ENCODE measurements at places on chromosomes 6 and 20. TPM values are rescaled to one million over a fixed set of nuclear protein-coding genes. Genes with fewer than 3 reads are reported as not detected.

The MUCL3 gene
- total RNA-seq, result not detected

The HLA-DQA2 gene
- not detected for total RNA-seq

DNA sequence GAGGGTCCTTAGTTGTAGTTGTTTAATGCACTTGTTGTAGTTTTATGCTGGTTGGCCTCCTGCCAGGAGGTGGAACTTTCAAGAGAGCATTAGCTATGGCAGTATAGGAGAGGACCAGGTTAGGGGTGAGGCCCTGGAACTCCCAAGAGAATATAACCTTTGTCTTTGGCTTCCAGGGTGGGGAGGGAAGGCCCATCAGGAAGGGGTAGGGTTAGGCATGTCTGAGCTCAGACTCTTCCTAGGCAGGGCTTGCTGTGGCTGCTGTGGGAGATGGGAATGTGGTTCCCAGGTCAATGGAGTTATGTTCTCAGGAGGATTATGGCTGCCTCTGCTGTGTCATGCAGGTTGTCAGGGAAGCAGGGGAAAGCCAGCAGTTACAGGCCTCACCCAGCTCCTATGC, 20.0 kb upstream of the GABRR1 start:
- H3K27ac ChIP-seq, result no peak overlapping the region
- no peaks in the 10 kb centered on the region for H3K27me3 ChIP-seq
- no peak overlapping the region for H3K4me3 ChIP-seq
- H3K4me1 ChIP-seq, result peaks cover 17% of the 10 kb centered on the region
- H3K36me3 ChIP-seq, result no peaks in the 10 kb centered on the region

DNA sequence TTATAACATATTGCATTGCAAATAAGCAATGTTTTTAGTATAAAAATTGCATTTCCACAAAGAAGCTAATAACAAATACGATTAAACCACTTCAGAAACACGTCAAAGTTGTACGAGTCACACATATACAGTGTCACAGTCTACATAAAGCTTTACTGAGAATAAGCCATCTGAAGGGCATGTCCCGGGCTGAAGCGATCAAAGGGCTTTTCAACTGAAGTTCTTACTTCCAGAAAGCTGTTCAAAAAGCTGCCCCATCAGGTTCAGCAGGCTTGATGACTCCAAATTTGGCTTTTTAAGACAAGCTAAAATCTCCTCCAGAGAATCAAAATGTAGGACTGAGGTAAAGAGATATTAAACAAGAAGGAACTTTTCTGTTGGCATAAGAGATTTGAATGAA, 37.5 kb upstream of the HAO1 start:
- no peaks in the 10 kb centered on the region for H3K36me3 ChIP-seq
- H3K27ac ChIP-seq, result no peak overlapping the region
- no peak for DNase-seq

- DNase-seq, result no peak
- H3K4me1 ChIP-seq, result peaks cover 11% of the 10 kb centered on the region
- H3K27me3 ChIP-seq, result no peaks in the 10 kb centered on the region
- H3K27ac ChIP-seq, result no peak overlapping the region
- no peak overlapping the region for H3K4me3 ChIP-seq
Measured at GRCh38 chr6:36660771-36661471, 17.6 kb upstream of the CDKN1A start.

The BTNL2 gene
- total RNA-seq, result not detected

The DEF6 gene
- 0.37 TPM for total RNA-seq

The SASH1 gene
- total RNA-seq, result 19.2 TPM

- peaks cover 6% of the 10 kb centered on the region for H3K4me1 ChIP-seq
- no peaks in the 10 kb centered on the region for H3K27me3 ChIP-seq
- H3K4me3 ChIP-seq, result no peak overlapping the region
- H3K36me3 ChIP-seq, result no peaks in the 10 kb centered on the region
- no peak overlapping the region for H3K27ac ChIP-seq
Measured at GRCh38 chr20:34049897-34050695, 56.4 kb downstream of the RALY start.

GRCh38 chr6:90859056-90859455, 272.2 kb upstream of the MAP3K7 start:
- H3K4me1 ChIP-seq, result peaks cover 3% of the 10 kb centered on the region
- H3K4me3 ChIP-seq, result no peak overlapping the region
- H3K36me3 ChIP-seq, result no peaks in the 10 kb centered on the region
- no peak overlapping the region for H3K27ac ChIP-seq

The MLN gene
- not detected for total RNA-seq

GRCh38 chr20:47586649-47587294, 85.1 kb downstream of the NCOA3 start:
- no peaks in the 10 kb centered on the region for H3K27me3 ChIP-seq
- peak overlapping the region; percentile 51 for H3K27ac ChIP-seq
- H3K36me3 ChIP-seq, result no peaks in the 10 kb centered on the region

The THBS2 gene
- total RNA-seq, result 0.13 TPM

DNA sequence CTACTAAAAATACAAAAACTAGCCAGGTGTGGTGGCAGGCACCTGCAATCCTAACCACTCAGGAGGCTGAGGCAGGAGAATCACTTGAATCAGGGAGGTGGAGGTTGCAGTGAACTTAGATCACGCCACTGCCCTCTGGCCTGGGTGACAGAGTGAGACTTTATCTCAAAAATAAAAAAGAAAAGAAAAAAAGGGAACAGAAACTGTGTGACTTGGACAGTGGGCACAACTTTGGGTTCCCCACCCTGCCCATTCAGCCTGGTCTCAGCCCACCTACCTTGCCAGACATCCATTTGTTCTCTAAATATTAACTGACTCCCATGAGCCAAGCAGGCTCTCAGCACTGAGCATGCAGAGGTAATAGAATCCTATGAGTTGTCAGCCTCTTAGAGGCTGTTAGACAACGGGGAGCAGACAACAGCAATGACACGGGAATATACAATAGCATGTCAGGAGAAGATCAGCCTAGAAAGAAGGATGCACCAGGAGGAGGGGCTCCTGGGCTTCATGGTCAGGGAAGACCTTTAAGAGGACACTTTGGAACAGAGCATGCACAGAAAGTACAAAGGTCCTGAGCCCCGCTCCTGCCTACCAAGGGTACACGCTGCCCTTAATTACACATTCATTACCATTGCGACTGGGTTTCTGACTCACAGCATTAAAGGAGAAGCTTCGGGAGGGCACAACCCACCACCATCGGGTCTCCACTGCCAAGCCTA, 20.0 kb downstream of the FAM209B start:
- H3K4me1 ChIP-seq, result peaks cover 8% of the 10 kb centered on the region
- peaks cover 5% of the 10 kb centered on the region for H3K27me3 ChIP-seq
- no peaks in the 10 kb centered on the region for H3K36me3 ChIP-seq
- no peak overlapping the region for H3K27ac ChIP-seq
- no peak overlapping the region for H3K4me3 ChIP-seq
- DNase-seq, result no peak

DNA sequence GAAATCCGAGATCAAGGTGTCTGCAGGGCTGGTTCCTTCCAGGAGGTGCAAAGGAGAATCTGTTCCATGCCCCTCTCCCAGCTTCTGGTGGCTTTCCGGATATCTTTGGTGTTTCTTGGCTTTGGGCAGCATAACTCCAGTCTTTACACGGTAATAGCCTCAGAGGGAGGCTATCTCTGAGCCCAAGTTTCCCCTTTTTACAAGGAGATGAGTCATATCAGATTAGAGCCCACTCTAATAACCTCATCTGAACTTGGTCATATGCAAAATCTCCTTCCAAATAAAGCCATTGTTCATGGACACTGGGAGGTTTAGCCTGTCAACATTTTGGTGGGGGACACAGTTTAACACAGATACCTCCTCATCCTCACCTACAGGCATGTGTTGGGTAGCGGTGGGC, 213.7 kb downstream of the ATXN1 start:
- no peak overlapping the region for H3K4me3 ChIP-seq
- H3K27ac ChIP-seq, result no peak overlapping the region
- no peaks in the 10 kb centered on the region for H3K4me1 ChIP-seq
- no peak for DNase-seq

- H3K27me3 ChIP-seq, result no peaks in the 10 kb centered on the region
- H3K27ac ChIP-seq, result no peak overlapping the region
- H3K4me3 ChIP-seq, result no peak overlapping the region
- H3K36me3 ChIP-seq, result no peaks in the 10 kb centered on the region
- peaks cover 17% of the 10 kb centered on the region for H3K4me1 ChIP-seq
Measured at GRCh38 chr6:14454473-14454775, 336.9 kb downstream of the CD83 start.
